ENCODE measurements at places on chromosomes 4 and X.

- DNase-seq = no peak
These were observed 144.4 kb downstream of the NHS start for GRCh38 chrX:17519358-17519757.

DNA sequence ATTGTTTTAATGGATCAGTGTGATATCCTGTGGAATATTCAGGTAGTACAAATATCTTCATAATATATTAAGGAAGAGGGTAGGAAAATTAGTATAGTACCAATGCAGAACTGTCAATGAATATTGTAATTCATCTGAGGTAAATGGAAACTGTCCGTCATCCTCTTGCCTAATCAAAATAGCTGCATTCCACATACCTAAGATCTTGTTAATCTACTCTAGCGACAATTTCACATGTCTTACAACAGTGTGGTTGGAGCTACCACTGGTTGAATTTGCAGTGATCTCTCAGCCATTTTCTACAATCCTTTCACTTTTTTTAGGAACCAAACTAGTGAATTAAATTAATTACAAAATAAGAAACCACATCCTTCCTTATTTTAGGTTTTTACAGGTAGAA, 117.5 kb downstream of the PCDH18 start:
- DNase-seq = no peak

DNA sequence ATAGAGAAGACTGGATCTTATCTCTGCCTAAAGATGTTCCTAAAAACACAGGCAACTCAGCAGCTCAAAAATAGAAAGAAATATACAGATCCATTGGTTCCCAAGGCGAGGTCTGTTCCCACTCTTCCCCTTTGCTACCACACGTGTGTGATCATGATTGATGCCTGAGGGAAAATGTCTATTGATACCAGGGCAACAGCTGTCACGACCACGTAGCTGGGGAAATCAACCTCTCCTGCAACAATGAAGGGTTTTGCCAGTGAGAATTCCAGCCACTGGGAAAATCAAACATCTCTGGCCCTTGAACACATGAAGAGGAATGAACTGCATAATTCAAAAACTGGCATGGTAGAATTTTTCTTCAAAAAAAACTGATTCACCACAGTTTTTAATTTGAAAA, 131.0 kb upstream of the MAP3K15 start:
- DNase-seq = no peak

DNA sequence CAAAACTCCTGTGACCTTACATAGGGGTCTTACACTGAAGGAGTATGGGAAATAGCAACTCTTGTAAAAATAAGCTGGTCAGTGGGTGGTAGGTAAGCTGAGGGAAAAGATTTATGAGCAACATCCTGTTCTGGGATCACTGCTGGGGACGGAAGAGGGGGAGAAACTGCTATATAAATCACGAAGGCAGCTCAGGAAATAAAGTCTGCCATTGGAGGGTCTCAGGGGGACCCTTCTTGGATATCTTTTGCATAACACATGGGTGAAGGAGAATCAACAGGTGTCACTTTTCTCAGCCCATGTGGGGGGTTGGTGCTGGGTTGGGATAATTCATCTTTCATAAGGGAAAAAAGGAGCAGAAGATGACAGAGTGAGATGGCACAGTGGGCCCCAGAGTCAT, 33.7 kb downstream of the AFF1 start:
- no peak for DNase-seq

DNA sequence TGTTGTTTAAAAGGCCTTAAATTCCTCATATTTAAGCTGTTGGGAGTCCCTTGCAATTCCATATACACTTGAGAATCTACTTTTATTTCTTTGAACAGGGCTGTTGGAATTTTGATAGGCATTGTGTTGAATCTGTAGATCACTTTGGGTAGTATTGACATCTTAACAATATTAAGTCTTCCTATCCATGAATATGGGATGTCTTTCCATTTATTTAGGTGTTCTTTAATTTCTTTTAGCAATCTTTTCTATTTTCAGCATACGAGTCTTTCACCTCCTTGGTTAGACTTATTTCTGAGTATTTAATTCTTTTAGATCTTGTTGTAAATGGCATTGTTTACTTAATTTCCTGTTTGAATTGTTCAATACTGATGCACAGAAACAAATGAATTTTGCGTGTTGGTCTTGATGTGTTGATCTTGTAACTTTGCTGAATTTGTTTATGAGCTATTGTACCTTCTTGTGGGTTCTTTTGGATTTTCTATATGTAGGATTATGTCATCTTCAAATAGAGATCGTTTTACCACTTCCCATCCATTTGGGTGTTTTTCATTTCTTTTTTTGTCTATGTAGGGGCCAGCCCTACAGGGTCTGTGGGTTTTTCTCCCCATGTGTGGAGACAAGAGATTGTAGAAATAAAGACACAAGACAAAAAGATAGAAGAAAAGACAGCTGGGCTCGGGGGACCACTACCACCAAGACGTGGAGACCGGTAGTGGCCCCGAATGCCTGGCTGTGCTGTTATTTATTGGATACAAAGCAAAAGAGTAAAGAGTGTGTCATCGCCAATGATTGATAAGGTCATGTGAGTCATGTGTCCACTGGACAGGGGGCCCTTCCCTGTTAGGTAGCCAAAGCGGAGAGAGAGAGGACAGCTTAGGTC, 18.2 kb upstream of the CTBP1 start:
- DNase-seq = no peak

DNA sequence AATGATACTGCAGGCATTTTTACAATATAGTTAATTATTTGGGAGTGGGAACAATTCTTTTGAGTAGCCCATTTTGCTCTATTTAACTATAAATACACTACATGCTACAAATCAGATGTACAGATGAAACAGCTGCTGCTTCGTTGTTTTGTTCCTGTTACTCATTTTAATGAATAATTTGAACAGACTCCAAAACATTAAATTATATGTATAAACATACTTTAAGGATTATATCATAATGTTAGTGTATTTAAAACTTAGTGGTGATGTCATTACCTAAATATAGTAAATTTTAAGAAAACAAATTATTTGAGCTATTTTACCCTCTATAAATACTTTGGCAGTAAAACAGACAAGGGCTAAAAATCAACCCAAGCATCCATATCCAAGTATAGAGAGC, 60.7 kb downstream of the GAB1 start:
- no peak for DNase-seq

GRCh38 chr4:155599596-155599995, 67.1 kb upstream of the GUCY1A1 start:
- DNase-seq = no peak

- DNase-seq = no peak
These were observed 41.4 kb upstream of the MAGEA4 start for GRCh38 chrX:151871244-151871643.

GRCh38 chr4:119266153-119266552, 53.6 kb downstream of the USP53 start:
- no peak for DNase-seq

- no peak for DNase-seq
These were observed 355.7 kb upstream of the NOCT start for GRCh38 chr4:138659812-138660316.

All from NB4 (cell line).